ENCODE measurements at places on chromosomes 1 and 21.

- DNase-seq: no peak
Observed at GRCh38 chr1:221874285-221875003, 132.6 kb upstream of the DUSP10 start.

GRCh38 chr1:169513208-169513607, 27.5 kb upstream of the SLC19A2 start:
- DNase-seq: no peak

- DNase-seq: no peak
Observed at GRCh38 chr1:90725657-90726424, 8.7 kb upstream of the BARHL2 start.

GRCh38 chr1:43315481-43315880, 14.7 kb downstream of the TIE1 start:
- DNase-seq: no peak

GRCh38 chr1:156887317-156887716, 6.2 kb upstream of the PEAR1 start:
- DNase-seq: no peak

DNA sequence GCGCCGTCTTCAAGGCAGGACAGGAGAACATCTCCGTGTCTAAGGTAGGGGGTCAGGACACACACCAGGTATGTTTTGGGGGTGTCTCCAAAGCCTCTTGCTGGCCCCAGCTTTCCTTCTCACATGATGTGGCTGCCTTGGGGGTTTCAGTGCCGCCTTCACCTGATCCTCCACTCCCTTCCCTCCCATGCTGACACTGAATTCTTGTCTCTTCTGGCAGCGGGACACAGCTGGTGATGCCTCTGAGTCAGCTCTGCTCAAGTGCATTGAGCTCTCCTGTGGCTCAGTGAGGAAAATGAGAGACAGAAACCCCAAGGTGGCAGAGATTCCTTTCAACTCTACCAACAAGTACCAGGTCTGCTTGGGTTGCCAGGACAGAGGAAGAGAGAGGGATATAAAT, 13.5 kb downstream of the ATP1A2 start:
- no peak for DNase-seq

DNA sequence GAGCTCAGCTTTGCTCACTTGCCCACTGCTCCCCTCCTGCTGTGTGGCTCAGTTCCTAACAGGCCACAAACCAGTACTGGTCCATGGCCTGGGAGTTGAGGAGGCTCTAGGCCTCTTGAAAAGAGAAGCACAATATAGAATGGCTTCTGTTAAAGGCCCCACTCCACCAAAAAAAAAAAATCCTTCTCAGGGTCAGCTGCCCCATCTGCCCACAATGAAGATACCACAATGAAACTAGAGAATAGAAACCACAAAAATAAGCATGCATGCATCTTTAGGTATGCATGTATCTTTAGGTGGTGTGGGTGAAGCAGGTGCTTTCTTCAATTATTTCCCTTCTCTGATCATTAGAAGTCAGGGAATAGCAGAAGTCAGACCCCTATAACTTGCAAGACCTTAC, 620.4 kb upstream of the BEND5 start:
- DNase-seq: no peak

DNA sequence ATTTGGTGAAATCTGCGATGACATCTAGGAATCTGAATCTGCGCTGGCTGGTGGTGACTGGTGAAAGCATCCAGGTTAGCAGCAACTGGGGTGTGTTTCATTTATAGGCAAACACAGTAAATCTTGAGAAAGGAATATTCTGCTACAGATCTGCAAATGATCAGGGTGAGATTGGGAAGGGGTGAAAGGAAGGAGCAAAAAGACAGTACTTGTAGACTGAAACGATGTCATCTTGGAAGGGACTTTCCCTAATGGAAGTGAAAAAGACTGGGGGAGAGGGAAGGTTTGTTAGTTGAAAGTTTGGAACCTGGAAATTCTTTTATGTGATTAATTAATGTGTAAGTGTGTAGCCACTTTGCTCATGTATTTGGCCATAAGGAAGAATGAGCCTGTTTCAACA, 228.3 kb downstream of the FMN2 start:
- no peak for DNase-seq

- no peak for DNase-seq
Observed at GRCh38 chr1:107787299-107787698, 177.7 kb downstream of the VAV3 start.

DNA sequence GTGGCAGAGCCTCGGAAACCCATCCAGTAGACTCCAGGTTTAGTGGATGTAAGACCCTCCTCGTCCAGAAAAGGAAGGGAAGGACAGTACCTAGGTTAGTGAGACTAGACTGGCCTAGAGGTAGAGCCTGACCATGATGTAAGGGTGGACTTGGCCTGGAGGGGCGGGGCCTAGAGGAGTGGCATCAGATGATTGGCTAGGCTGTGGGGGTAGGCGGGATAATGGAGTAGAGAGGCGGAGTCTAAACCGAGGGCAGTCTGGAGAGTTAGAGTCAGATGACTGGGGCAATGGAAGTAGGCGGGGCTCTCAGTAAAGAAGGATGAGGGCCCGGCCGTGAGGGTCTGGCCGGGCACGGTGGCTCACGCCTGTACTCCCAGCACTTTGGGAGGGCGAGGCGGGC, 70.1 kb downstream of the EPHB2 start:
- DNase-seq: no peak

GRCh38 chr1:160547422-160547821, 24.4 kb upstream of the SLAMF6 start:
- no peak for DNase-seq

DNA sequence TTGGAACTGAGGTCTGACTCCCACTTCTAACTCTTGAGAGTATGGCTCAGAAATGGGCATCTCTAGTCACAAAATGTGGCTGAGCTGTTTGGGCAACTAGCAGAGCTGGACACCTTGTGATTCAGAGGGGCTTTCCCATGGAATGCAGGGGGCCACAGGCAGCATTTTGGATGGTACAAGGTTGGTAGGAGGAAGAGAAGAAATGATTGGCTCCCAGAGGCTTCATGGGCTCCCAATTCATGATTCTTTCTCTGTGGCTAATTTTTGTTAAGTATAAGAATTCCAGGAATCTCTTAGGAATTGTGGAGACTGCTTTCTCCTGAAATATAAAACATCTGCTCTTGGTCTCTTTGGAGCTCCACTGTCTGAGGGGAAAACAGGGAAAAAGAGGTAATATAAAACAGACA, 49.7 kb downstream of the PBX1 start:
- DNase-seq: no peak

- no peak for DNase-seq
Observed at GRCh38 chr1:165443539-165444311, 1.2 kb downstream of the RXRG start.

GRCh38 chr1:92755541-92756461, 29.1 kb downstream of the EVI5 start:
- no peak for DNase-seq

DNA sequence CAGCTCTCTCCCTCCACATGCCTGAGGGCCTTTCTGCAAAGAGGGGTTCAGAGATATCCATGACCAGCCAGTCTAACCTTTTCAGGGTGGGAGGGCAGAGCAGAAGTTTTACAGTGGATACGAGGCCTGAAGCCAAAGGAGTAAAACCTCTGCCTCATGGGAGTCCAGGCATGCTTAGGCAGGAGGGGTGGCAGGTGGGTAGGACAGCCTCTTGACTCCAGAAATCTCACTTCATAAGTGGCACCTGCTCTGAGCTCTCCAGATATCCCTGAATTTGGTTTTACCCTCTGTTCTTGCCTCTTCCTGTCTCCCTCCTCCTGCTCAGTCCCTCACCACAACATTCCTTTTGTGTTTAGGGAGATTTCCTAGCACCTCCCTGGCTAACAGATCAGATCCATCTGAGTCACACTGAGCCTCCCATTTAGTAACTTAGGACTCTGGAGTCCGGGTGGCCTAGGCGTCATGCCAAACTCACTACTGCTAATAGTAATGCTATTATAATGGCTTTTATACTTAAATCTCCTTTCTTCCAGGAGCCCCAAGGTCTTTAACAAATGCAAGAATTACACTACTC, 201.0 kb downstream of the HS2ST1 start:
- no peak for DNase-seq

GRCh38 chr21:37615962-37616361, 249.4 kb downstream of the DYRK1A start:
- no peak for DNase-seq

- DNase-seq: no peak
Observed at GRCh38 chr1:240555524-240555923, 56.4 kb downstream of the GREM2 start.

GRCh38 chr1:205258719-205259118, 31.0 kb downstream of the TMCC2 start:
- DNase-seq: peak; percentile 54

DNA sequence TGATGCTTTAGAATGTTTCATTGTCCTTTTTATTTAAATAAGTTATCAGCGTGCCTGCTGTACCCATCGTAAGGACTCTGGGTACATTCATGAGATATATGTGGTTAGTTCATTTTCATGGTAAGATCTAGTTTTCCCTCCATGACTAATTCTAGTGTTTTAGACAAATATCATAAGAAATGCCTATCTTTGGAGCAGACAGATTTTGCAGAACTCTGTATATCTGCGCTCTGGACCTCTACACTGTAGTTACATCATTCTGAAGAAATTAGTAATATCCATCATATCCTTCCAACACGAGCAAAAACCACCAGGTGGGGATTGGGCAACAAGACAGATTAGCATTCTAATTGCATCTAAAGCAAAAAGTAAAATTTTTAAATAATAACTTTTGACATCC, 499.2 kb downstream of the SETD4 start:
- no peak for DNase-seq

DNA sequence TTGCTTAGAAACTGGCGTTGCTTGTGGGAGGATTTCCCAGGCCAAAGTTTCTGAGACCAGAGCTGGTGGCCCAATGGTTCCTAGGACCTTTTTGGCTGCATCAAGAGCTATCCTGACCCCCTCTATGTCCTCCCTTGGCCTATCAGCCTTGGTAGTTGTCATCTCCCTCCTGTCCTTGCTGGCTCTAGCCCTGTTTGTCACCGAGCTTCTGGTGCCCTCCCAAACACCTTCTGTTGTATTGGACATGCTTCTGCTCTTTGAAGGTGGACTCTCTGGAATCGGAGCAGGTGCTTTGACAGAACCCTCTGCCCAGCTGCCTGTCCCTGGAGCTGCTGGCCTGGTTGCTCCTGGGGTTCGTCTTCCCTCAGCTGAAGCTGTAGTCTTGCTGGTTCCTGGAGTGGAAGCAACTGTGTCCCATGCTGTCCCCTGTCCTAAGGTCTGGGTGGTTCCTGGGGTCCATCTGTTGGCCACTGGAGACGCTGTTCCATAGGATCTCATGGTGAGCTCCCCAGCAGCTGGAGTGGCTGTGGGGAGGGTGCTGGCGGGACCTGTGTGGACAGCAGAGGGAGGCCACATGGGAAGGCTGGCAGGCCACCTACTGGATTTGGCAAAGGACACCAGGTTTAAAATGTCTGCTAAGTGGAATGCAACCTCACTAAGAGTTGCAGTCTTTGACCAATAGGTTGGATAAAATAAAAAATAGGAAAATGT, 9.4 kb downstream of the FCAMR start:
- DNase-seq: no peak

DNA sequence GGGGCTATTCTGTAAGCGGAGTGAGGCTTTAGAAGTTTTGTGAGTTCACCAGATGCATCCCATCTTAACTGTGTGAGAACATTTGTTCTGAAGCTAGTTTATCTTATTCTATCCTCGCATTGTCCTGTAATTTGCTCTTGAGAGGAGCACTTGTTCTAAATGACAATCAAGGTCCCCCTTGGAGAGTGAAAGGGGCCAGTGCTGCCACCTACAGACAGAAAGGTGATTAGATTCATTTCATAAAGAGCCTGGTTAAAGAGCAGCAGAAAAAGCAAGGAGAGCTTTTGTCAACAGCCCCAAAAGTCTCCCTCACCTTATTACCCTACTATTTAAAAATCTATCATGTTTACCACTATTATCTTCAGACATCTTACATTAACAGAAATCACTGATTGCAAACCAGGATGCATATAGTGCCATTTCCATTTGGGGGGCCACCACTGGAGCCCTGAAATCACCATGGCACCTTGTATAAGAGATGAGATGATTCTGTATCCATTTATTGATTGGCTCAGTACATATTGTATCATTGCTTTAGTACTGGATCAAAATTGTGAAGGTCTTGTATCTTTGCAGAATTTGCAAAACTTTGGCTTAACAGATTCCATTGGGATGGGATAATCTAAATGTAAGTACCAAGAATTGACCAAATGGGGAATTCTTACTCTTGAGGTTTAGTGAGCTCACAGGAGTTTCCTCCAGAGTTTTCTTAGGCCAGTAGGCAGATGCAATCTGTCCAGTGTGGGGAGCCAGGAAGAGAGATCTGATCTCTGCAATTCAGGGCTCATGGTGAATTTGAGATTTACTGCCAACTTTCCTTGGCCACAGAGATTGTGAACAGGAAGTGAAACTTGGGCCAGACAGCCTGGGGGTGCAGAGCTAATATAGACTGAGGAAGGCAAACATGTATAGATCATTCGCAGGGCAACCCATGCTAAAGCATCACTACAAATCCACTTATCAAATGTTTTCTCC, 64.3 kb upstream of the TRABD2B start:
- DNase-seq: no peak

- no peak for DNase-seq
Observed at GRCh38 chr21:42220138-42220701, 1.3 kb downstream of the ABCG1 start.

GRCh38 chr1:66271216-66271903, 262.6 kb upstream of the SGIP1 start:
- peak; percentile 92 for DNase-seq

DNA sequence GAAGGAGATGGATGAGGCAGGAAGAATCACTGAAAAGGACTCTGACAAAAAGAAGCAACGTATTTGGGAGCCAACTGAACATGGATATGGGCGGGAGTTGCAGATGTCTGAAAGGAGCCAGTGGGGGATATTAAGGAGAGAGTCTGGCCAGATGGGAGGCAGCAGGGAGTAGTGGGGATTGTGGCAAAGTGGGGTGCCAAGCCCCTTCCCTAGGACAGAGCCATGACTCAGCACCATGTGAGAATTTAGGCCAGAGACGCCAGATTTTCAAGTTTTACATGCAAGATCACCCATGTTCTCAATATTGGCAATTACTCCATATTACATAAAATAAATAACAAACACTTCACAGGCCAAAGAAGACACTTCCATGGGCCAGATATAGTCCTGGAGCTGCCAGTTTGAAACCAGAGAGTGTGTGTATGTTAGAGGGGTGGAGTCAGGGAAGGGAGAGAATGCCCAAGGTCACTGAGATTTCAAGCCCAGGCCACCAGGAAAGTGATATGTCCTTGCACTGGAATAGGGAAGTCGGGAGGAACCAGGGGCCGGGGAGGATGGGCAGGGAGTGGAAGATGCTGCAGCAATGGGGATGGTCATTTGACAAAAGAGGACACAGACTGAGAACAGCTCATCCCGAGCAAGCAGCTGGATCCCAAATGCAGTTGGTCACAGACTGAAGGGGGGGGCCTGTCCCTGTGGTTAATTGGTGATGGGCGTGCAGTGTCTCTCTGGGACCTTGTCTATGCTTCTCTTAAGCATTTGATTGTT, 23.5 kb downstream of the TMEM51 start:
- no peak for DNase-seq

- no peak for DNase-seq
Observed at GRCh38 chr1:20978413-20978812, 191.3 kb upstream of the HP1BP3 start.

GRCh38 chr1:21323091-21323490, 32.8 kb upstream of the ECE1 start:
- no peak for DNase-seq

GRCh38 chr21:36384885-36385232, 333 bp upstream of the CHAF1B start:
- DNase-seq: no peak

GRCh38 chr21:45528981-45529784, 13.1 kb downstream of the SLC19A1 start:
- DNase-seq: no peak

GRCh38 chr1:230163205-230163604, 96.2 kb downstream of the GALNT2 start:
- no peak for DNase-seq
